T-helper 22 cell (primary cell): ENCODE measurements at places on chromosomes 6 and 20.

DNA sequence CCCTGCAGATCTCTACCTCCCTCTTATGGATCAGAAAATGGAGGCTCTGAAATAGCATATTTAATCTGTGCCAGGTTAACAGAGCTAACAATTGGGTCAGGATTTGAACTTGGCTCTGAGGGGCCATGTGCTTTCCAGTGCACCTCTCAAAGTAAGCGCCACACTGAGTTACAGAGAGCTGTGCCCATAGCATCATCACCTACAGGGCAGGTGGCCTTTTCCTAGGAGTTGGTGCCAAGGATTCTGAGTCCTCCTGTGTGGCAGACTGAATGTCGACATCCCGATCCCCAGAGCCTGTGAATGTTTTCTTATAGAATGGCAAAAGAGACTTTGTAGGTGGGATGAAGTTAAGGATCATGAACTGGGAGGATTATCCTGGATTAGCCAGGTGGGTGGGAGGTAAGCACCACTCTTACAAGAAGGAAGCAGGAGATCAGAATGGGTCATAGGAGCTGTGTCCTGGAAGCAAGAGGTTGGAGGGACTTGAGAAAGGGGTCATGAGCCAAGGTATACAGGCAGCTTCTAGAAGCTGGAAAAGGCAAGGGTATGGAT, 68.0 kb upstream of the TBC1D7 start:
- no peak for DNase-seq

- no peak for DNase-seq
These were observed 210.9 kb downstream of the SYNE1 start for GRCh38 chr6:152426276-152426675.

DNA sequence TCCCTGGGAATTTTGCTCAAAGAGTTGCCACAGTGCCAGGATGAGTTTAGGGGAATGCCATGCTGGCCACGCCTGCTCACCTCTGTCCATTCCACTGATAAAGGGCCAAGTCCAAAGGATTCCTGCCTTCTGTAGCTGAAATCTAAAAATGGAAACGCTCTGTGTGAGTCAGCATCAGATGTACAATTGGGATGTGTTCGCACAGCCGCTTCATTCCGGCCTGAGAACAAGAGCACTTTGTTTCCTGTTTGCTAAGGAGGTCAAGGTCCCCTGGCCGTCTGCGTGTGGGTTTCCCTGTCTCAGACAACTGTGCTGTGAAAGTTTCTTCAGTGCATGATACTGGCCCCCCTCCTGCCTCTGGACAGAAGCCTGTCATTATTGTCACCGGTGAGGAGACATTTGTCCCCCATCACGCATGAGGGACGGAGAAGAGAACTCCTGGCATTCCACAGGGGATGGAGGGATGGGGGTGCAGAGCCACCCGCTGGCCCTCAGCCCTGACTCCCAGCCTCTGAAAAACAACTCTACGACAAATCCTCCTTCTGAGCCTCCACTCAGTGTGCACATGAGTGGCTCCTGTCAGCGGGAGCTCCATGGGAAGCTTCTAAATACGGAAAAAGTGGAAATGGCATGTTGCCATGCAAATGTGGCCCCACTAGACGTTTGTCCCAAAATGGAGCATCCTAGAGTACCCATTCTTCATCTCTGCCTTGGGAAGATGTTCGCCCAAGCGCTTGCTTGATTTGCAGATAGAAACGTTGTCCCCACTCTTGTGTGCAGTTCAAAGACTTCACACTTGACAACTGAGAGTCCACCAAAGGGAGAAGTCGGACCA, 143.5 kb upstream of the AFDN start:
- no peak for DNase-seq

DNA sequence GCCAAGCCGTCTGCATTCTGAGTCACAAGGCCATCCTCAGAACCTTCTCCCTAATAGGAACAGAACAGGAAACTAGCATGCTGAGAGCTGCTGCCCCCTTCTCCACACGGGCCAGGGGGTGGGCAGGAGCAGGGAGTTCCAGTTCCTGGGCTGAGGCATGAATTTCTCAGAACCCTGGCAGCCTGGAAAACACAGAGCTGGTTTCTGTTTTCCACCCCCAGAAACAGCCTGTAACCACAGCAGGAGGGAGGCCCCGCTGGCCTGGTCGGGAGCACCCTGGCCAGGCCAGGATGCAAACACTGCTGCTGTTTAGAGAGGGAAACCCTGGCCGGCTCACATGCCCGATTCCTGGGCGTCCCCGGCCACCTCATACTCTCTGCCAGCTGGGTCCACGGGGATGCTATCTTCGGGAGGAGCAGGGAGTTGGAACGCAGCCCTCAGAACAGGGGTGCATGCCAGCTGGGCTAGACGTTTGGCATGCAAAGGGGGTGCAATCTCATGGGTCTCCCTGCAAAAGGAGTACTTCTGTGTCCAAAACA, 130.1 kb downstream of the NFATC2 start:
- no peak for DNase-seq

GRCh38 chr20:7926767-7927166, 13.5 kb downstream of the HAO1 start:
- DNase-seq, result no peak

DNA sequence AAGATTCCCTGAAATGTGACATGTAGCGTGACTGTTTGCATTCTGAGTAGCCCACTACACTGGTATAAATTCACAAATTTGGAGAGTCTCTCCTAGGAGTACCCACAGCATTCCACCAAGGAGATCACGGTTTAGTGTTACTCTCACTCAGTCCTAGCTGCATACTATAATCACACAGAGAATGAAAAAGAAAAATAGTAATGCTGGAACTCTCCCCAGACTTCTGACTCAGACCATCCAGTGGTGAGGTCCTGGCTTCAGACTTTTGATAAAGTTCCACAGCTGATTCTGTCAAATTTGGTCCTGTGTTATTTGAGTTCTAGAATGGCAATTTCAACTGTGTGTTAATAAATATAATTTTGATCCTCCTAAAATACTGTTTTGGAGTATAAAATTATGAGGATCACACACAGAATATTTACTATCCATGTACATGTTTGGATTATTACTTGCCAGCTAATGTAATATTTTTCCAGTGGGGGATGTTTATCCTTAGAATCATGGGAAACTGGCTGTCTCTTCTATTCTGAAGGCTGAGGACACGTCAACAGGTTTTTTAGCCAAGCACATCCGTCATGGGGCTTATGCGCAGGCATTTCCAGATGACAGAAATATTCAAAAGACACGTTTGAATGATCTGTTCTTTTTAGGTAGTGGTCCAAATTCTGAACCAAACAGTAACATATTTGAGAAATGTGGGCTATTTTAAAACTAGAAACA, 5.1 kb upstream of the KIAA0408 start:
- DNase-seq, result no peak

DNA sequence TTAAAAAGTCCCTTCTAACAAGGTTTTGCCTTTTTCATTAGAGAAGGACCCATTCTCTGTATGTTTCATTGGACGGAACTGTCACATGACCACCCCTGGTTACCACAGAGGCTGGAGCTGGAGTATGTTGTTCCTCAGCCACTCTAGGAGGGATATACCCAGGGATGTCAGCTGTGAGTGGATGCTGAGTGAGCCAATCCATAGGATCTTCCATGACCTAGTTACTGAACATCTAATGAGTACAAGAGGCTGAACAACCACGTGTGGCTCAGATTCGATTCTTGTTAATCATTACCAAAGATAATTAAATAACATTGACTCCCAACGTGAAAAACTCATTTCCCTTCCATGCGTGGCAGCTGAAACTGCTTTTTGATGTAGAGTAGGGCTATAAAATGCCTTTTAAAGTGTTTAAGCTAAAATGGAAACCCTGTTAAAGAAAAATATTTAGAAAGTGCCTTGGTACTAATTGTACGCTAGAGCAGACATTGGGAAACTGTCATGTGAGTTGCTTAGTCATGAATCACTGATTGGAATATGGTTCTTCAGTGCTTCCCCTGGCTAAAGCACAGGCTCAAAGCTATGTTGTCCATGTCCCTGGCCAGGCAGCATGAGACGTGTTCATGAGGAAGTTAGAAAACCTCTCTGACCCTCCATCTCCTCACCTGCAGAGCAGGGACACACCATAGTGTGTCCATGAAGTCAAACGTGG, 256.1 kb downstream of the ZNF217 start:
- DNase-seq, result no peak

- no peak for DNase-seq
These were observed 13.4 kb upstream of the C20orf203 start for GRCh38 chr20:32687180-32687532.

DNA sequence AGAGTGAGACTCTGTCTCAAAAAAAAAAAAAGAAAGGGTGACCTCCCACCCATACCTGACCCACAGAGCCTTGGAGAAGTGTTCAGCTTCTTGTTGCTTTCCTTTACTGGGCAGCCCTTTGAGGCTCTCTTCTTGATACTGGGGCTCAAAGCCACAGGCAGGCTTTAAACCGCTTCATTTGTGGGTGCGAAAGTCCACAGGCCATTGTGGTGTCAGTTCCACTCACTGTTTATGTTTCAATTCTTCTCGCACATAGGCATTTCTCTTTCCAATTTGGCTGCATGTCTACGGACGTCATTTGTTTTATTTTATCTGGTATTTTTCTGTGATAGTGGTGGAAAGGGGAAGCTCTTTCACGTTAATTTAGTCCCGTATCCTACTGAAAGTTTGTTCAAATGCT, 34.6 kb downstream of the PPARD start:
- no peak for DNase-seq

DNA sequence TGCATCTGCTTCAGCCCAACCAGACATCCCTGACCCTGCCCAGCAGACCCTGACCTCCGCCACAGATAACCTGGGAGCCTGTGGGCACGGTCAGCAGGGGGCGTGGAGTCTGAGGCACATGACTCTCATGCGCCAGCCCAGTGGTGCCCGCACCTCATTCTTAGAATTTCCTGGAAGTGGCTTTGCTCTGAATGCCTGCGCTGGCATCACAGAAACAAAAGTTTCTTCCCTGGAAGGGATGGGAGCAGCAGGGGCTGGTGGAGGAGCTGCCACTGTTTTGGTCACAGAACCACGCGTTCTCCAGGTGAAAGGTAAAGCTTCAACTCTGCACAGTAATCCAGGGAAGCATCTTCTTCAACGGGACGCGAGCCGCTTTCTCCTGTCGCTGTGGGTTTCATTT, 67.9 kb upstream of the DUSP22 start:
- DNase-seq, result no peak

GRCh38 chr6:169862892-169863525, 111.6 kb downstream of the ERMARD start:
- no peak for DNase-seq

GRCh38 chr20:63152322-63153253, 63.3 kb downstream of the YTHDF1 start:
- no peak for DNase-seq
